ENCODE measurements at places on chromosomes 1 and 21.
A peak's percentile ranks its signal among the peaks of the same experiment; 100 is the strongest.

GRCh38 chr1:192936313-192937018 is 122.7 kb downstream of the UCHL5 start:
- no peak for DNase-seq

GRCh38 chr1:31105646-31106045 is 40.1 kb upstream of the PUM1 start:
- no peak for DNase-seq

DNA sequence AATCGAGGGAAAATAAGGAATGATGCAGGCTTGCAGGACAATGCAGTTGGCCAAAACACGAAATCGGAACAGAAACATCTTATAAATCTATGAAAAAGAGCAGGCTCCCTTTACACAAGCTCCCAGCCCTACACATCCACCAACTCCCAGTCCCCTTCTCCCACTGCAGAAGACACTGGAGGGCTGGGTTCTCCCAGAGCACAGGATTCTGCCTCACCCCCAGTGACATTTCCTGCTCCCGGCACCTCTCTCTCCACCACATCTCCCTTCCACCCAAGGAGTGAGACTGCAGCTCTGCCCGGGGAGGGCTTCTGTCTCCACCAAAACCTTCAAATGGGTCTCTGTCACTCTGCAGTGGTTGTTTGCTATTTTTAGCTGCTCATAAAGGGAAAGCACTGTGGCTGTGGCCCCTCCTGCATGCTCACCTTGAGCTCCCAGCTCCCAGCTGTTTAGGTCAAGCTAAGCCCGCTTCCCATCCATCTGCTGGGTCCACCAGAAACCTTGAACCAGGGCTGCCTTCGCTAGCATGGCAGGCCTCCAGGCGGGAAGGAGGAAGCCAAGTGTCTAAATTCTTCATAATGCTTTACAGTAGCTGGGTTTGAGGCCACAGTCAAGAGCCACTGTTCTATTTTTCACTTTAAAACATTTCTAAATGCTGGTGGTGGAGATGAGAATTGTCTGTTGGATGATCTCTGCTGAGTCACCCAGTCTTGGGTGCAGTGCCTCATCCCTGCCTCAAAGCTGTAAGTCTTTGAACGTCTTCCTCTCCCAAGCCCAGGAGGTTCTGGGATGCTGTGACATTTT is 3.3 kb upstream of the C2CD2 start:
- DNase-seq: no peak

GRCh38 chr1:5975133-5975880 is 16.9 kb downstream of the NPHP4 start:
- DNase-seq: peak; percentile 55

DNA sequence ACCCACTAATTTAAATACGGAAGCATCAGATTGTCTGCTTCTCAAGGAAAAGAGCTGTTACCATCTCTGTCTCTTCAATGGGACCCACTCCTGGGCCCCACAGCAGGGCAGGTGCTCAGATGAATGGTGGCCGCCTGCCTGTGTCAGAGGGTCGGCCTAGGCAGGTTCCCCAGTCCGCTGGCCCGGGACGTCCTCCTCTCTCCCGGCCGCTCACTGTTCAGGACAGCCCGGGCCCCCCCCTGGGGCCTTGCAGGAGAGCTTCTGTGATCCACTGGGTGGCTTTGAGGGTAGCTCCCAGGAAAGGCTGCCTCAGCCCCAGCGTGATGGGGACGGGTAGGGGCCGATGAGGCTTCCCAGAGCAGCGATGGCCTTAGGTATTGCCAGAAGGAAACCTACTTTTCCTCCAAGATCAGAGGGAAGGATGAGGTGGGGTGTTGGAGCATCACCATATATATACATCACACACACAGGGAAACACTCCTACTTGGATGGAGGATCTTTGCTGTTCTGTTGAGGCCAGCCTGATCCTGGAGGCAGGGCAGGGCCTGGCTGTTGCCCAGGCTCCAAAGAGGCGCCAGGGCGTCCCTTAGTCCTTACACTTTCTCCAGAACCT is 231.3 kb downstream of the SDCCAG8 start:
- no peak for DNase-seq

- peak; percentile 89 for DNase-seq
Observed at GRCh38 chr1:226679853-226680516, 59.1 kb downstream of the ITPKB start.

DNA sequence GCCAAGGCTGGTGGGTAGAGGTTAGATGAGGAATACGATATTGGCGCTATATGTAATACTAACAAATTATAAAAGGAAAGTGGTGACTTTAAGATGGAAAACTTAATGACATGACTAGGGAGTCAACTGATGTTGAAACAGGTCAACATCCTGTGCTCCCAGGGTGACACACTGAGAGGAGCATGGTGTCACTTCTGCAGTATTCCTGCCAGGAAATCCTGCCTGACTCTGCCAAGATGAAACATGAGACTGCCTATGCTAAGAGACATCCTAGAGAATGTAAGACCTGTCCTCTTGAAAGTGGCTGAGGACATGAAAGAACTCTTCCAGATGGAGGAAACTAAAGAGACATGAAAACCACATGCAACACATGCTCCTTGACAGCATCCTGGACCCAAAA is 65.0 kb upstream of the KCND3 start:
- no peak for DNase-seq

GRCh38 chr1:219928791-219929118 is 398 bp upstream of the SLC30A10 start:
- DNase-seq: no peak

- no peak for DNase-seq
Observed at GRCh38 chr21:26077521-26077920, 93.0 kb downstream of the APP start.
